ENCODE measurements at places on chromosomes 3 and 15. TPM values are rescaled to one million over a fixed set of nuclear protein-coding genes. Genes with fewer than 3 reads are reported as not detected.

Gene ARID3B
- polyA plus RNA-seq: 3.0 TPM

DNA sequence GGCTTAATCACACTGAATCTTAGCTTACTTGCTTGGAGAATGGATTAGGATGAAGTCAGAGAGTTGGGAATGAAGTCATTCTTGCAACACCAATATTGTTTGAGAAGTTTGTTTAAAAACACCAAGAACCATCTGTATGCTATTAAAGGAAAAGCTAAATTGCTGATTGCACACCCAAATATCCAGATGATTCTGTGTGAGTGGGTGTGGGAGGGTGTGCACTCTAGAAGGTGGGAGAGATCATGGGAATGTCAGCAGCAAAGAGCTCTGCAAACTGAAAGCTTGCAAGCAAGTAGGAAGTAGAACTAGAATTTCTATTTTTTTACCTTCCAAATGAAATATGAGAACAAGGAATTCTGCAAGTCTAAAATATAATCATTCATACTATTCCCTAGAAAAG is 364.9 kb downstream of the NR2F2 start:
- DNase-seq: no peak

Gene GOLGA8K
- 0.12 TPM for polyA plus RNA-seq

- DNase-seq: no peak
Measured at GRCh38 chr3:121295979-121296378, 249.8 kb downstream of the POLQ start.

Gene ZWILCH
- 1.5 TPM for polyA plus RNA-seq

Gene TPRA1
- polyA plus RNA-seq: 19.5 TPM

All from heart right ventricle (tissue), 16 donors.